ENCODE measurements at places on chromosomes 12 and 14. TPM values are rescaled to one million over a fixed set of nuclear protein-coding genes. Genes with fewer than 3 reads are reported as not detected.
A peak's percentile ranks its signal among the peaks of the same experiment; 100 is the strongest.

- peak overlapping the region; percentile 89 for H3K4me3 ChIP-seq
- peak overlapping the region; percentile 93 for H3K27ac ChIP-seq
- H3K27me3 ChIP-seq = no peaks in the 10 kb centered on the region
- peaks cover 21% of the 10 kb centered on the region for H3K36me3 ChIP-seq
These were observed 880 bp downstream of the PNMA1 start for GRCh38 chr14:73713206-73713802.

- H3K4me3 ChIP-seq = peak overlapping the region; percentile 30
- H3K27me3 ChIP-seq = no peaks in the 10 kb centered on the region
- no peaks in the 10 kb centered on the region for H3K36me3 ChIP-seq
- DNase-seq = peak; percentile 84
These were observed 34.8 kb upstream of the TESC start for GRCh38 chr12:117134059-117134458.

DNA sequence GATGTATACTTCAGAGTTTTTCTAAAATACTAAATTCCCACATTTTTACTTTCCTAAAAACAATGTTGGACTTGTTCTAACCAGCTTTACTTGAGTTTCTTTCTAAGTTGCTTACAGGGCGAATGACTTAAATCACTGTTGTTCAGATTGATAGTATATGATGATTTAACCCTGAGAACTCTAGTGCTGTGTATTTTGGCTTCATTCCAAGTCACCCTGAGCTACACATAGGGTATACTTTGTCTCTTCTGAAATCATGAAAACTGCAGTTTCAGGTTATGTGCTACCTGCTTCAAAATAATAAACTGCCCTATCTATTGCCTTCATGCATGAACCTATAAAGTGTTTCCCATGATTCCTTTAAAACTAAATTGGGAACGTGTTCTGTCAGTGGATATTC, 162.5 kb upstream of the PDE3A start:
- no peaks in the 10 kb centered on the region for H3K4me1 ChIP-seq
- H3K27me3 ChIP-seq = no peaks in the 10 kb centered on the region
- H3K4me3 ChIP-seq = no peak overlapping the region

CCND2 gene
- total RNA-seq = 255 TPM

IFNG-AS1 gene
- total RNA-seq = 1.1 TPM

CMKLR1 gene
- not detected for total RNA-seq

SNRPF gene
- 46.0 TPM for total RNA-seq

SLC10A1 gene
- total RNA-seq = not detected

FGF23 gene
- total RNA-seq = not detected

PRB2 gene
- total RNA-seq = not detected

Measured in activated CD4-positive, alpha-beta memory T cell treated with anti-CD3 and anti-CD28 coated beads for 36 hours (primary cell).